ENCODE measurements at places on chromosomes 13 and 19.
A peak's percentile ranks its signal among the peaks of the same experiment; 100 is the strongest.

DNA sequence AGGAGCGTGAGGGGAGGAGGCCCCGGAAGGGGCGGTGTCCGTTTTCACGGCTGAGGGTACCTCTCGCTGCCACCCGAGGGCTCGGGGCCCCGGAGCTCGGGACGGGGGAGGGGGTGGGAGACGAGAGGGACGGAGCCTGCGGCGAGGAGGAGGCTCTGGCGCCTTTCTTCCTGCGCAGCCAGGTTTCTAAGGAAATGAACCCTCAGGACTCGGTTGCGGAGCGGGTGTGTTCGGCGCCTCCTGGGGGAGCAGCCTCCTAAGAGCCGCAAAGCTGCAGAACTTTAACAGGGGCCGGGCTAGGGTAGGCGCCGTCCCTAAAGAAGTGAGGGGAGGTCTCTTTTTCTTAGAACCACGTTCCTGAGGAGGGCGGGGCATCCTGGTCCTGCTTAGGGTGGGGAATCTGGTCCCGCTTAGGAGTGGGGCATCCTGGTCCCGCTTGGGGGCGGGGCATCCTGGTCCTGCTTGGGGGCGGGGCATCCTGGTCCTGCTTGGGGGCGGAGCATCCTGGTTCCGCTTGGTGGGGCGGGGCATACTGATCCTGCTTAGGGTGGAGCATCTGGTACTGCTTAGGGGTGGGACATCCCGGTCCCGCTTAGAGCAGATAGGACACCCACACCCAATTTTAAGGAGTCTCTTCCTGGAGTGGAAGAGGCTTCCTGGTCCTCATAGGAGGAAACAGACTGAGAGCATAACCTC is 6.2 kb downstream of the SYT5 start:
- DNase-seq: peak; percentile 30

DNA sequence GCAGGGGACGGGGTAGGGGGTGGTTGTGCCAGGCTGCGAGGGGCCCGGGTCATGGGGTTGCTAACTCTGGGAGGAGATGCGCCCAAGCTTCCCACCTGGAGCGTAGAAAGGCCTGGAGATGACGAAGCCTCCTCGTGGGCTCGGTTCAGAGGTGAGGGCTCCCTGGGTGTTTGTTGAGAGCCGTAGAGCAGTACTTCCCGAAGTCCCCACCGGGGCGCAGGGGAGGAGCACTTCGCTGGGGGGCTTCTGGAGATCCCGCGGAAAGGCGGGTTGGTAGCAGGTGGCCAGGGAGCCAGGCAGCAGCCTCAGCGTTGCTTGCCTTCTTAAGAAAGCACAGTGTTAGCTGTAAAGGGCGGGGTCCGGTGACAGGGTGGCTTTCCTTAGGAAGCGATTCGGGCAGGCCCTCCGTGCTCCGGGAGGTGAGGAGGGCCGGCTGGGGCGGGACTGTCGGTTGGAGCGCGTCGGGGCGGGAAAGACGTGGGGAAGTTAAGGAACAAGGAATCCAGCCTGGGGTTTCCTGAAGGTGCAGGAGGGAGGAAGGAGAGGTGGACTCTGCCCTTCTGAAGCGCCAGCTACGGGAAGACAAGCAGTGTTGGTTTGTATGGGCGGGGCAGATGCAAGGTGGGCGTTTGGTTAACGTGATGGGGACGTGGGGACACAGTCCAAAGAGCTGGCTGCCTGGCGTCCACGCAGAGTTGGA is 3.3 kb downstream of the VSTM2B start:
- DNase-seq: no peak

GRCh38 chr19:2274931-2275535 is 6.9 kb downstream of the PEAK3 start:
- DNase-seq: peak; percentile 37

DNA sequence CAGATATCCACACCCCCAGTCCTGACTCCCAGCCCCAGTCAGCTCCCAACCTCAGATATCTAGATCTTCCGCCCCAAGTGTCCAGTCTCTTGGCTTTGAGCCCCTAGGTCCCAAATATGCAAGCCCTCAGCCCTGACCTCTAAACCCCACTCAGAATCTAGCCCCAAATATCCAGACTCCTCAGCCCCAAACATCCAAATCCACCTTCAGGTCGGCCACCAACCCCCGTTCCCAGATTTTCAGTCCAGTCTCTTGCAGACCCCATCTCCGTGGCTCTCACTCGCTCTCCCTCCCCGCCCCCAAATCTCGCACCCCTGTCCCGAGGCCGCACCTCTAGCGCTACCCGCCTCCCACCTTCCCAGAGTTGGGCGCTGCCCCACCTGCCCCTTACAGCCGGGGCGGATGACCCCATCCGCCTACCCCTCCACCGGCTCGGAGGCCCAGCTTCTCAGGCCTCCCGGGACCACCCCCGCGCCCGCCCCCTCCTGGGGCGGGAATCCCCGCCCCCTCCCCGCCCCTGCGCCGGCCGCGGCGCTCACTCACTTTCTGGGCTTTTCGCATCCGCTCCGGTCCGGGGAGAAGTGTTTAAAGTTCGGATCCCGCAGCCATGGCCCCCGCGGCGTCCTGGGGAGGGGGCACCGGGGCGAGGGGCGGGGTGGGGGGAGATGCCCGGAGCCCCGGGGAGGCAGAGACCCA is 604 bp downstream of the ERFL start:
- DNase-seq: no peak

DNA sequence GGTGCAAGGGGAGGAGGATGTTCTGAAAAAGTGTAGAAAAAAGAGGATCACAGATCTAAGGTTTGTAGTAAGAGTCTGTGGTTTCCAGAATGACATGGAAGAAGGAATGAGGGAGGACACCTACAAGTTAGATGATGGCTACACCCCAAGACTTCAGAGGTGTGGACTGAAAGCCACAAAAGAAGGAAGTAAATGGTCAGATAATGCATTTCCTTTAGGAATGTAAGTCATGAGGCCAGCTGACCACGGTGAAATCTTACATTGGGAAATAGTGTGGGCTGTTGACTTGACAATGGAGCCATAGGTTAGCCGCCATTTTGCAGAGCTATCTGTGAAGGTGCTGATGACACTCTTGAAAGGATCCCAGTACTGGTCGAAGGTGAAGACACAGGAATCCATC is 25.3 kb upstream of the FBXO27 start:
- no peak for DNase-seq

- DNase-seq: no peak
Observed at GRCh38 chr19:34430738-34431625, 2.8 kb downstream of the UBA2 start.

- DNase-seq: no peak
Observed at GRCh38 chr13:40876020-40876738, 86.8 kb downstream of the SLC25A15 start.

- peak; percentile 26 for DNase-seq
Observed at GRCh38 chr19:2552859-2553258, 76.9 kb downstream of the GADD45B start.

- no peak for DNase-seq
Observed at GRCh38 chr13:22103046-22104027, 432.5 kb downstream of the FGF9 start.

DNA sequence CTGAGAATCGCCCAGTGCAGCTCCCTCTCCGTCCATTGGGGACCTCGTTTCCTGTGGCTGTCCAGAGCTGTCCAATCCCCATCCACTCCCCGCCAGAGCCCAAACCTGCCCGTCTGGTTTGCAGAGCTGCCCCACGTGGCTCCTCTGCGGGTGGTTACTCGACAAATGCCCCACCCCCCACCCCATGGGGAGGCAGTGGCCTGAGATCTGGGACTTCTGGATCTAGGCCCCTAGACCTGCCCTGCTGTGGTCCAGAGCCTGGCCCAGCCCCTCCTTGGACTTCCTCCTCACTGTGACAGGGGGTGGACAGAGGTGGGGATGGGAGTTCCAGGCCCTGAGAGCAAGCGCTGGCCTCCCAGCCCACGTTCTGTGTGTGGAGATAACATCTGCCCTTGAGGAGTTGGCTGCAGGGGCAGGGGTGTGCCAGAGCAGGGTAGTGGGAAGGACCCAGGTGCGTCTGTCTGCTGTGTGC is 29.1 kb downstream of the PAK4 start:
- DNase-seq: no peak

DNA sequence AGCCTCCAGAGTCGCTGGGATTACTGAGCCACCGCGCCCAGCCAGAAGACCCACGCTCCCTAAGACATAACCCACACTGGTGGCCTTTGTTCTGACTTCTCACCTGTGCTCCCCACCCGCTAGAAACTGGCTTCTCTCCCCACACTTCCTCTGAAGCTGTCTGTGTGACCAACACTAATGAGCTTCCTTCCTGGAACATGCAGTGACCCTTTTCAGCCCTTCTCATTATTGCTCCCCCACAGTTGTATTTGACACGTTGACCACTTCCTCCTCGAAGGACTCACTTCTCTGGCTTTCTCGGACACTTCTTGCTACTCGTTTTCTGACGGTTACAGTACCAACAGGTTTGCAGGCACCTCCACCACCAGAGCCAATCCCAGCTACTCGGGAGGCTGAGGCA is 10.9 kb downstream of the NCR1 start:
- DNase-seq: no peak

DNA sequence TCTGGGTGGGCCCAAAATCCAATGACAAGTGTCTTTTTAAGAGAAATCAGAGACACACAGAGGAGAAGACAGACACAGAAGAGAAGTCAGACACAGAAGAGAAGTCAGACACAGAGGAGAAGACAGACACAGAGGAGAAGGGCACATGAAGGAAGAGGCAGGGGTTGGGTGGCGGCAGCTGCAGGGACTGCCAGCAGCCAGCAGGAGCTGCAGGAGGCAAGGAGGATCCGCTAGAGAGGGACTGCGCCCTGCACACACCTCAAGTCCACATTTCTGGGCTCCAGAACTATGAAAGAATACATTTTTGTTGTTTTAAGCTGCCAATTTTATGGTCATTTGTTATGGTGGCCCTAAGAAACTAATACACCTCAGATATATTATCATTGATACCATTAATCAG is 140.6 kb downstream of the ZIC5 start:
- no peak for DNase-seq

- DNase-seq: no peak
Observed at GRCh38 chr19:4650159-4650558, 10.8 kb downstream of the TNFAIP8L1 start.

GRCh38 chr13:84525865-84526264 is 643.6 kb upstream of the SLITRK1 start:
- DNase-seq: no peak

- DNase-seq: no peak
Observed at GRCh38 chr13:43134868-43135267, 111.5 kb downstream of the DNAJC15 start.

- DNase-seq: no peak
Observed at GRCh38 chr19:6115992-6116391, 5.7 kb upstream of the RFX2 start.

- no peak for DNase-seq
Observed at GRCh38 chr19:1425102-1425837, 12.9 kb upstream of the RPS15 start.

DNA sequence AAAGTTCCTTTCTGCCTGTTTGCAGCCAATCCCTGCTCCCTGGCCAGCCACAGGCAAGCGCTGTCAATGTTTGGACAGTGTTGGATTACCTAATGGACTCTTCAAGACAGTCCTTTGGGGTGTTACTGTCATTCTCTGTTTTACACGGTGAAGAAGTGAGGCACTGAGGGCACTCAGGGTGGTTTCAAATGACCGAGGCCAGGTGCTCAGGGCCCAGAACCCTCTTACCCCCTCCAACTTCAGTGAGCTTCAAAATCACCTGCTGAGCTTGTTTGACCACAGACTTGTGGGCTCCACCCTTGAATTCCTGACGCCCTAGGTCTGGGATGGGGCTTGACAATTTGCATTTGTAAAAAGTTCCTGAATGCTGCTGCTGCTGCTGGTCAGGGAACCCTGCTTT is 97.9 kb downstream of the GGACT start:
- no peak for DNase-seq

DNA sequence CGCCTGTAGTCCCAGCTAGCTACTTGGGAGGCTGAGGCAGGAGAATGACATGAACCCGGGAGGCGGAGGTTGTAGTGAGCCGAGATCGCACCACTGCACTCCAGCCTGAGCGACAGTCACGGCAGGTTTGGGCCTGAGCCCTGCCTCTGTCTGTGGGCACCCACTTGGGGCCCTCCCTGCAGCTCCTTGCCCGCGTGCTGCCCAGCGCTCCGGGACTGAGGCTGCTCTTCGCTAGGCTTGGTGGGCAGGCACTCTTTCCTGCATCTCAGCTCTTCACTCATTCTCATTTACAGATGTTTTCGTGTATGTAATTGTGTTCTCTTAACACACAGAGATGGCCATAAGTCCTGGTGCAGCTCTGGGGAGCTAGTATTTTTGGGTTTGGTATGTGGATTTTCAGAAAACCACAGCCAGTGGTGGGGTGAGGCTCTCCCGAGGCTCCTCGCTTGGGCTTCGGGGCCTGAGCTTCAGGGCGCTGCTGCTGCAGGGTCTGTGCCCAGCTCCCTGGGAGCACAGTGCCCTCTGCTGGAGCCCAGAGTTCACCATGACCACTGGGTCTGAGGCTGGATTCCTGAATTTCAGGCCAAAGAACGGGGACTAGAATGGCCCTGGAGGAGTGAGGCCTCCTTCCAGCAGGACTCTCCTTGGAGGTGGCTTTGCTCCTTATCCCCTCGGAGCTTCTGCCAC is 15.2 kb downstream of the UPF1 start:
- peak; percentile 66 for DNase-seq

DNA sequence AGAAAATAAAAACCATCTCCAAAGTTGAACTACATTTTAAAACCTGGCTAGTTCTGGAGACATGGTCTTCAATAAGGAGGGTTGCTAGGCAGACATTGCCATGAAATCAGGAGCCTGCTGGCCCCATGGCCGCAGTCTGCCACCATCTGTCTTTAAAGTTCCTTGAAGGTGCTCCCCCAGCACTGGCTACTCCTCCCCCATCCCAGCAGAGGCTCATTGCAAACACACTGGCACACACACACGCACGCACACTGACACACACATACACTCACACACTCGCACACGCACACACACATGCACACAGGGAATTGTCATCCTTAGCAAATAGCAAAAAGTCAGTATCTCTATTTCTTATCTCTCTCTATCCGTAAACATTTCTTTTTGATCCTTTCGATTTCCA is 68.4 kb downstream of the ZIC5 start:
- DNase-seq: no peak

DNA sequence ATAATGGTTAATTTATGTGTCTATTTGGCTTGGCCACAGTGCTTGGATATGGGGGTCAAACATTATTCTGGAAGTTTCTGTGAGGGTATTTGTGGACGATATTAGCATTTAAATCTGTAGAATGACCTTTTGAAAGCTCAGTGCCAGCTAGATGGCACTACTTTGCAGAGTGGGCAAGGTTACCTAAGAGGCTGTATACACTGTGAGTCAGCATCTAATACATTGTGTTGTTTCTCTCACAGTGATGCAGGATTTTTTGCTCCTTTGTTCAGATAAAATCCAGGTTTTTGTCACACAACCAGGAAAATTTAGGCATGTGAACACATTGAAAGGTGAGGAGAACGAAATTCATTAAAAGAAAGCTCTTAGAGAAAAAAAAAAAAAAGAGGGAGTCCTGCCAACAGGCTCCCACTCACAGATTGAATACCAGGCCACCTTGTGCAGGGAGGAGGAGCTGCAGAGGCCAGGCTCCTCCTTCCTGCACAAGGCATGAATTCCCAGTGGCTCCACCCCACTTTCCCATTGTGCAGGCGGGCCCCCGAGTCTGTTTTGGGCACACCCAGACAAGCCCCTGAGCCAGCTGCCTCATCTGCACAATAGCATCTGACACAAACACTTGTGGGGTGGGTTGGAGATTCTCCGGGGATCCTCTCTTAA is 551.0 kb upstream of the ATXN8OS start:
- DNase-seq: no peak

- DNase-seq: no peak
Observed at GRCh38 chr19:34818270-34818669, 45.3 kb upstream of the ZNF599 start.

Measured in stimulated activated CD4-positive, alpha-beta T cell treated with anti-CD3 and anti-CD28 coated beads, Interleukin-12 subunit alpha, Interleukin-12 subunit beta, amount 100 ng/mL, for 4 hours (primary cell).